MM.1S (cell line): ENCODE measurements at places on chromosomes 4 and X.

- DNase-seq = no peak
Measured at GRCh38 chr4:22593933-22594332, 78.1 kb upstream of the ADGRA3 start.

GRCh38 chr4:42197341-42197740 is 44.9 kb upstream of the BEND4 start:
- DNase-seq = no peak

DNA sequence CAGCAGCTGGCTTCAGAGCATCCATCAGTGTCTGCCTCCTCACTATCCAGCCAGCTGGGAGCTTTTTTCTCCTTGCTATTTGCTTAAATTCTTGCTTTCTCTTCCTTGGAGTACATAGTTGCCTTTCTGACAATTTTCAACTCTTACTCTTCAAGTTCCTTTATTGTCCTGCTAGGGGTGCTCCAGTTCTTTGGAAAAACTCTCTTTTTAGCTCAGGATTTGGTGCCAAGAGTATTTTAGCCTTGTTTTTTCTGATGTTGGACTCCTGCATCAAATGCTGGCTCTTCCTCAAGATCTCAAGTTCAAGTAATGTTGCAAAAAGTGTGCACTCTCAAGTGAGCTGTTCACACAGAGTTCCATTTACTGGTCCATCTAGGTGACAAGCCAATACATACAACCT is 126.4 kb downstream of the KDR start:
- no peak for DNase-seq

DNA sequence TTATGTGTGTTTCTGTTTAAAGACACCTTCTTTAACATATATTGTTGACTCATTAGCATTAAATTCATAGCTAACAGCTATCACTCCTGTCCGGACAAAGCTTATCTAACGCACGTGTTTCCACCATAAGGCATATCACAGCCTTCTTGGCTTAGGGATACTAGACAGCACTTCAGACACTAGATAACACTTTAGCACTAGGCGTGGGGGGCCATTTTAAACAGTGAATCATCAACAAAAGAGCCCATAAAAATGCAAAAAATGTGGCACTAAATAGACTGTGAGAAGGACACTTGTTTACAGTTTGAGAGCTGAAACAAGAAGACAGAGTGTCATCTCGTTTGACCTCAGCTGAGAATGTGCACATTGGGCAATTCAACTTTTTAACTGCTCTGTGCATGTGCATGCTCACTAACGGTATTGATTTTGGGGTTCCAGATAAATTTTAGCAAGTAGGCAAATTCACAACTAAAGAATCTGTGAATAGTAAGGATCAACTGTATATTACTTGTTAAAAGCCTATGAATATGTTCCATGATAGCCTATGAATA is 58.9 kb upstream of the RAI2 start:
- no peak for DNase-seq

DNA sequence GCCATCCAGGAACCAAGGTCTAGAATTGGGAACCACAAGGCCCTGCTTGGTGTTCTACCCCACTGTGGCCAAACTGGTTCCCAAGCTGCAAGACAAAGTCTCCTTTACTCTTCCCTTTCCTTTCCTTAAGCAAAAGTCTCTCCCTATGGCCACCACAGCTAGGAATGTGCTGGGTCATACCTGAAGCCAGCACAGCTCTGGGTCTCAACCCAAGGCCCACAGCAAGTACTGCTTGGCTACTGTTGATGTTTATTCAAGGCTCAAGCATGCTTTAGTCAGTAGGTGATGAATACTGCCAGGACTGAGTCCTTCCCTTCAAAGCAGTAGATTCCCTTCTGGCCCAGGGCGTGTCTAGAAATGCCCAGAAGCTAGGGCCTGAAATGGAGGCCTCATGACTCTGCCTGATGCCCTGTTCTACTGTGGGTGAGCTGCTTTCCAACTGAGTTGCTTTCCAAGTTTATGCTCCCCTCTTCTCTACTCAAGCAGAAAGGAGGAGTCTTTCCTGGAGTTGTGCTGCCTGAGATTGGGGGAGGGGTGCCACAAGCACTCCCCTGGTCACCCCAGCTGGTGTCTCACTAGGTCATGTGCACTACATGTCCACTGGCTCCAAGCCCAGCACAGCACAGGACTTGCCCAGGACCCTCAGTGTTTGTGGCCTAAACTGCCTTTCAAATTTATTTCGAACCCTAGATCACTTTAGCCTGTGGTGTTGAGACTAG is 44.9 kb downstream of the STAP1 start:
- DNase-seq = no peak

- DNase-seq = no peak
Measured at GRCh38 chr4:84995386-84995785, 28.9 kb upstream of the WDFY3 start.

DNA sequence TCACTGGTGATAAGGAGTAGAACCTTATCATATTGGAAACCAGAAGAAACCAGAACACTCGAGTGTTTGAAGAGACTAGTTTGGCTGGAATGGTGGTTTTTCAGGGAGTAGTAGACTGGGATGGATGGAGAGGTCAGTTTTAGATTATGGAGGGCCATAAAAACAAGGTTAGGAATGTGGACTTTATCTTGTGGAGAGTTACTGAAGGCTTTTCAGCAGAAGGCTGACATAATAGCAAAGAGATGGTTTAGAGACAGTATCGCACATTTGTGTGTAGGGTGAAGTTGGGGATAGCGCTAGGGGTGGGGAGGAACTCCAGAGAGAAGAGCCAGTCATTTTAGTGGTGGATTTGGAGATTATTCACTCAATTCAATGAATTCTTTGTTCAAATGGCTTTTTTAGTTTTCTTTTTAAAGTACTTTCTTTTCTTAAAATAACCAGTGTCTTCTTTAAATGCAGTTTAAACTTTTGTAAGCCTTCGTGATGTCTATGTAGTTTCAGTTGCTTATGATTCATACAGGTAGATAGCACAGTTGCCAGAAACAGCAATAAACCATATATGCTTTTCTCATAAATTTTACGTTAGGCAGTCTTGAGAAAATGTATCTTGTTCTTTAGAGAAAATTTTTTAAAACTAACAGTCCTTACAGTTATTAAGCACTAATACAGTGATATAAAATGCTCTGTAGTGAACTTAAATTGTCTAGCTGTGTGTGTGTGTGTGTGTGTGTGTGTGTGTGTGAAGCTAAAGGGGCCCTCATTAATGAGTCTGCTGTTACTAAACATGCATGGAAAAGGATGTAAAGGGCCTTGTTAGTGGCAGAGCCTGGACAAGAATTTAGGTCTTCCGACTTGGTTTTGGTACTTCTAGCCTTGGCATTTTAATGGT is 3.8 kb downstream of the ARHGAP10 start:
- peak; percentile 23 for DNase-seq

DNA sequence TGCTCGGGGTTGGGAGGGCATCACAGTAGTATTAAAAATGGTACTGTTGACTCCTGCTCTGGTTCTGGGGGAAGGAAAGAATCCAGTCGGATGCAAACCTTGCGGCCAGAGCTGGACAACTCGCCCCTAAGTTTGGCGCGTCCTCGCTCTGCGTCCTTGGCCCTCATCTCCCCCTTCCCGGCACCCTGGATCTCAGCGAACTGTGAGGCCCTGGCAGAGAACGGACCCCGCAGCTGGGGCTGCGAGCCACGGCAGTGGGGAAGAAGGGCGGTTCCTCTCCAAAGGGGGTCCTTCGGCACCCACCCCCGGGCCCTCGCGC is 14.0 kb downstream of the ARHGEF6 start:
- DNase-seq = no peak

GRCh38 chr4:67883902-67884301 is at the start of gene TMPRSS11D:
TSS of gene TMPRSS11D (minus strand) at chr4:67884002. CDS start at chr4:67883933, 69 bp downstream.
- DNase-seq = no peak

GRCh38 chr4:139209470-139210063 is 32.5 kb upstream of the ELF2 start:
- DNase-seq = peak; percentile 75

DNA sequence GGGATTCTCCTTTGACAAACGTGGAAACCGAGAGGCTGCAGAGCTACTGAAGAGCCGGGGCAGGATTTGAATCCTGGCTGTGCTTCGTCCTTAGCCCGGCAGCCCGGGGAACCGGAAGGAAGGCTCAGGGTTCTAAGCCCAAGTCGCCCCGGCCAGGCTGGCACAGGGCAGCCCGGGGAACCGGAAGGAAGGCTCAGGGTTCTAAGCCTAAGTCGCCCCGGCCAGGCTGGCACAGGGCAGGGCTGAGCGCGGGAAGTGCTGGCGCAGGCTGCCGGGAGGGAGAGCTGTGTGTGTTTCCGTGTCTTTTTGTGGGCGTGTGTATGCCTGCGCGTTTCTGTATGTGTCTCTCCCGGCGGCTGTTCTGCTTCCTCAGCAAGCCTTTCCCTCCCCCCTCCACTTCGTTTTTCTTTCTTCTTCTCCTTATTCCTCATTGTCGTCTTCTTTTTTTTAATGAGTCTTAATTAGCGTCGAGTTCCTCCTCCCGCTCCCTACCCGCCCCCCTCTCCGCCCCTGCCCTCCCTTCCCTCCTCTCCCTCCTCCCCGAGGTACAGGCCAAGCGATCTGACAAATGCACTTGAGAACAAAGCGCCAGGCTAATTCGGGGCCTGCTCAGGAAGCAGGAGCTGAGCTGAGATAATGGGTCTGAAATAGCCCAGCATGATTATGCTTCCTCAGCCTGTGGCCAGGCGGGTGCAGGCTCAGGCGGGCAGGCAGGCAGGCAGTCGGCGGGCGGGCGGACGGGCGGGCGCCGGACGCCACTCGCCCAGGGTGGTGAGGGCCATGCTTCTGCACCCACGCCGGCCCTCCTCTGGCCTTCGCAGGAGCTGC is 65.9 kb downstream of the EFNB1 start:
- DNase-seq = no peak

DNA sequence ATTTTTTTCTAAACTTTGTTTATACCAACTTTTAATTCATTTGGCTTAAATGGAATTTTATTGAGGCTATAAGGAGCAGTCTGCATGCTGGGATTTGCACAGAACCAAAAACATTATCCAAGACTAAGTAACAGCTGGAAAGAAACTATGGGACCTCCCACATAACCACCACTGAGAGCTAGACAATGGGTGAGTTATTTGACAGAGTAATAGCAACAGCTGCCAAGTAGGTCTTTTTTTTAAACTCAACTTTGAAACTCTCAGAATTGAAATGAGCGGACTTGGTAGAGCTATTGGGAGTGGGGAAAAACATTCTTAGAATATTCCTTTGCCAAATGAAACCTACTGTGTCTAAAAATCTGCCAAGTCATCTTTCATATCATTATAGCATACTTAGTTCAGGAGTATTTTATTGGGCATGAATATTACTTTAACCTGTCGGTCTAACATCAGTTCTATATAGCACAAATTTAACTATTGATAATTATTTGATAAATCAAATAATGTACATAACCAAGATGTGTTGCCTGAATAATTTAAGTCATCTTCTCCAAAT is 1428.0 kb downstream of the PCDH7 start:
- DNase-seq = no peak

GRCh38 chr4:8274765-8275547 is 5.4 kb downstream of the HTRA3 start:
- no peak for DNase-seq

GRCh38 chr4:168847771-168848502 is 162.1 kb downstream of the CBR4 start:
- no peak for DNase-seq

DNA sequence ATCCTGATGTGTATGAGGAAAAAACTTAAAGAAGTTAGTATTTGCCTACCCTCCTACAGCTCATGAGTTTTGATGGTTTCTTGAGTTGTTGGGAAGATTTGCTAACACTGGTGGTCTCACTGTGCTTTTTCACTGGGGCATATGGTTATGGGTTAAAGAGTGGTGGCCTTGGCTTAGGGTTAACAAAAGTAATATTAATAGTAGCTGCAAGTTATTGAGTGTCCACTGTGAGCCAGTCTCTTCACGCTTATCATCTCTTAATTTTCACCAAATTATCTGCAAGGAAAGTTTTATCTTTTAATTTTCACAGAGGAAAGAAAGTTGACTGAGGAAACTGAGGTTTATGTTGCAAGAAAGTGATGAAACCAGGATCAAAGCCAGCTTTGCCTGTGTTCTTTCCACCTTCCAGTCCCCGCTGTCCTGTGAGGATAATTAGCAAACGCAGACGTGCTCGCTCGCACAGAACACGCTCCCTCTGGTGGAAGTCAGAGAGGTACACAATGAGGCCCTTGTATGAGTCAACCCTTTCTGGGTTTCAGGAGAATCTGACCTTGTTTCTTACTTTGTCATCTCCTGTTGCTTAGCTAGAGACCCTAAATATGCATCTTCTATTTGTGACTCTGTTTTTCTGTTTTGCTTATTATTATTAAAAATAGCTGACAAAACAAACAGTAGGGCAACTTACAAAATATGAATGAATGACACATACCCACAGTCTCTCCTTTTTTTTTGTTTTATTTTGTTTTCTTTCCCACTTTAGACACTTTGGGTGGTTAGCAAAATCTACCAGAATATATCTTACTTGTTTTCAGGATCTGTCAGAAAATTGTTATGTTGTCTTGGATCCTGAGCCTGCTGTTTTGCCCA is 94.3 kb downstream of the DDIT4L start:
- DNase-seq = peak; percentile 63

DNA sequence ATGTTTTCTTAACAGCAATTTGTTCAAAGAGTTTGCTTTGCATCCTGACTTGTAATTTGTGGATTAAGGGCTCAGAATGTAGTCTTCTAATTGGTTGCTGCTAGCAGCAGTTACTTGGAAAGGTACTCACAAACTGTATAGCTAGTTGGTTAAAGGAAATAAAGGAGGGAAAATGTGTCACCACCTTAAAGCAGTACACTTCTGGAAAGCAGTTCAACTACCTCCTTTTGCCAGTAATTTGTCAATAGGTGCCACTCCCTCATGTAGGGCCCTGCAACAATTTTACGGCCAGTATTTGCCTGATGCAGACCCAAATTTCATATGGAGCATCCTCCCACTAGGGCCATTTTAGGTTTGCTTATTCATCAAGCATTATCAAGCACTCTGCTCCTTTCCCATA is 20.8 kb downstream of the AMOT start:
- no peak for DNase-seq

GRCh38 chr4:70994387-70995099 is 1.1 kb downstream of the DCK start:
- peak; percentile 34 for DNase-seq

DNA sequence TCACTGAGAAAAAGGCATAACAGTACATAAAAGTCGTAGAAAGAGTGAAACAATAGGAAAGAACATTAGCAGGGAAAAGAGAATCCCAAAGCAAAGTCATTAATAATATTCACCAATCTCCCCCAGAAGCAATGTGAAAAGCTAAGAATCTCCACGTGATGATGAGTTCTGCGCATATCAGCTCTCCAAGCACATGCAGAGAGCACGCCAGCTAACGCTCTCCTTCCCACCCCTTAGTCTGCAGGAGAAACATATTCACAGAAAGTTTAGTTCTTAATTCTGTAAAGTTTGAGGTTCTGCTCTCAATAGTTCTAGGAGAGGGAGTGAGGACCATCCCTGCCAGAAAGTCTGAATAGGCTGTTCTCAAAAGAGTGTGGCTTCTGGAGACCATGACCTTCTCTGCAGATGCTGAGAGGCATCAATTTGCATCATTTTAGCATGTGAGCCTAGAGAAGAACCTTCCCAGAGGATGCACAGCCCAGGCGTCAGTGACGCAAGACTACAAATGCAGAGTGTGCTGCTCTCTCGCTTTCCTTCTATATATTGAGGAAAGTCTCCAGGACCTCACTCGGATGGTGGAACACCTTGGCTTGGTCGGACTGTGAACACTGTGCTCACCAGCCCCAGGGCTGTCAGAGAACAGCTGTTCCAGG is 51.3 kb upstream of the AFAP1 start:
- no peak for DNase-seq
